ENCODE measurements at places on chromosomes 16 and 17. TPM values are rescaled to one million over a fixed set of nuclear protein-coding genes. Genes with fewer than 3 reads are reported as not detected.
A peak's percentile ranks its signal among the peaks of the same experiment; 100 is the strongest.

Gene PIMREG
- 1.0 TPM for total RNA-seq

DNA sequence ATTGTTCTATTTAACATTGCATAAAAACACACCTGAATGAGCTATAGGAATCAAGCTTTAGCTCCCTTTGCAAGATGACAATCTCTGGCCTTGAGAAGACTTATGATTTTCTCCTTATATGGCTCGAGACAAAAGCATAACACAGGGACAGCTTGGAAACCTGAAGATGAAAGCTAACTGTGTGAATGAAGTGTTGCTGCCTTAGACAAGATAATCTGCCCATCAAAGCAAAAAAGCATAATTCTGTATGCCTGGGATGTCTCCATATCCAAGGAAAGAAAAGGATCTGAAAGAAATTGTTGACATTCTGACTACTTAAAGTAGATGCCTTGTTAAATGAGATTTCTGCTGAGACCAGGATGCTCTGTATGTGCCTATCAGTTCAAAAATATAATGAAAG lies 526.7 kb upstream of the TOM1L1 start:
- no peak for DNase-seq

GRCh38 chr16:27237219-27238015 lies 31.2 kb downstream of the NSMCE1 start:
- DNase-seq: no peak

DNA sequence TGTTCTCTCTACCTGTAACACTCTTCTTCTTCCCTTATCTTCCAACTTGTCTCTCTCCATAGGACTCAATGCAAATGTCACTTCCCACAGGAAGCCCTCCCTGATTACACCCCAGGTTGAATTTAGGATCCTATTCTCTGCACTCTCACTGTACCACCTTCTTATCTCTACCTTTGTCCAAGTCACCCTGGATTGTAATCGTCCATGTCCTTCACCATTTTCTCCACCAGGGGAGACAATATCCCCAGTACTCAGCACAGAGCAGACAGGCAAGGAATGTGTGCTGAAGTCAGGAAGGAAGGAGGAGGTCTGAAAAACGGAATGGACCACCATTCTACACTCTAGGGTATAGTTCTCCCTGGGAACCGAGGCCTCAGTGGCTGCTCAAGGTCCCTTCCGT lies 14.2 kb downstream of the C16orf82 start:
- no peak for DNase-seq

DNA sequence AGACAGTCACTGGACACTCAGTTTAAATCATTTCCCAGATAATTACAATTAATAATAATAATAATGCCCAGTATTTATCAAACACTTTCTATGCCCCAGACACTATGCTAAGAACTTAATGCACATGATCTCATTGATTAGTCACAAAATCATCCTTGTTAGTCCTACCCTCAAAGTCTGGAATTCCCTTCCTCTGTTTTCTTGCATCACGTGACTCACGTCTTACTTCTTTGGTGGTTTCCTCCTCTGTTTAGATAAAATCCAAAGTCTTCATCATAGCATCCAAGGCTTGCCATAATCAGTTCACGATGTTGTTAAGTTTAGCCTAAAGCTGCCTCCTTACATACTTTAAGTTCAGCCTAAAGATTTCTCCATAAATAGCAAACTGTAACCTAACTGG lies 471.9 kb downstream of the PMP22 start:
- no peak for DNase-seq

DNA sequence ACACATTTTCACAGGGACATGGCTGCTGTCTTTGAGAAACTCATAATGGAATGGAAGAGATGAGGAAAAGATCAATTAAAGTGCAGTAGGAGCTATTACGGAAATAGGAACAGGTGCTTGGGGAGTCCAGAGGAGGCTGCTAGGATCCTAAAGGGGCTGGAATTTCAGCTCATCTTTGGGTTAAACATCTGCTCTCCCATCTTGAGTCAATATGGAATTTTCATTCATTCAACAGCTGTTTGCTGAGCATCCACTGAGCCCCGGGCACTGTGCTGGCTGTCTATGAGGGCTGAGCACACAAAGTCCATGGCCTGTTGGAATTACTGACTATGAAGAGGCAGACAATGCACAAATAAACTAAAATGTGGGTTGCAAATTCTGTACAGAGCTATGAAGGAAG lies 47.9 kb downstream of the ASIC2 start:
- no peak for DNase-seq

DNA sequence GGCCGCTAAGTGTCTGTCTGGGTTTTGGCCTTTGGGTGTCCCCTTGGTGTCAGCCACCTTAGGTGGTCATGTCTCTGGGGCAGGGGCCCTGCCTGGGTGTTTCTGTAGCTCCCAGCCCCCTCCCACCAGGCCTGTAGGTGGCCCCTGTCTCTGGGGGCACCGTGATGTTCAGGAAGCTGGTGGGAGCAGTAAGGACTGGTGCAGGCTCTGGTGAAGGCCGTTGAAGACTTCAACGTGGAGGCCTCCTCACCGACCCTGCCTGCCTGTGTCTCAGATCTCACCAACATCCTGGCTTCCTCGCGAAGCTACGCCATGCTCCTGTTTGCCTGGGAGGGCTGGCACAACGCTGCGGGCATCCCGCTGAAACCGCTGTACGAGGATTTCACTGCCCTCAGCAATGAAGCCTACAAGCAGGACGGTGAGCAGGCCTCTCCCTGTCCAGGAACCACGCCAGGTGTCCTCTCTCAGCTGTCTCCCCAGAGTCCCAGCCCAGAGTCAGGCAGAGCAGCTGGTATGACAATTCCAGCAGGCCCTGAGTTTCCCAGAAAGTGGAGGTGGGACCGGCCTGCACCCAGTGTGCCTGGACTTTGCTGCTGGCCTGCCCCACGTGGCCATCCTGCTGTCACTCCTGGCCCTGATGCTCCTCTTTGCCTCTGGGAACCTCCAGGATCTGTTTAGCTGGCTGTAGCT lies 2.8 kb downstream of the ACE start:
- DNase-seq: peak; percentile 78

DNA sequence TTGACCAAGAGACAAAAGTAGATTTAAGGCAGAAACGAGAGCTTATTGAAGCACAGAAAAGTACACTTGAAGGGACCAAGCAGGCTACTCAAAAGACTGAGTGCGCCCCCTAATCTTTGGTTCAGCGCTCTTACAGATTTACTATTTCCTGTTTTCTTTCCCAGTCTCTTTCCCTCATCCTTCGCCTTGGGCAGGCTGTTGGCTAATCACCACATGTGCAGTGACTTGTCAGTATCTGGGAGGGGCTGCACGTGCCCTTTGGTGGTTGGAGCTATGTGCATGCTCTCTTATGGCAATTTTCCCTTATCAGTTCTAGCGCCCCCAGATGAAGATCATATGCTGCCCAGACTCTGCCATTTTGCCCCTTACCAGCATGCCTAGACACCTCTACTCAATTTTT lies 35.4 kb upstream of the SHISA6 start:
- no peak for DNase-seq

DNA sequence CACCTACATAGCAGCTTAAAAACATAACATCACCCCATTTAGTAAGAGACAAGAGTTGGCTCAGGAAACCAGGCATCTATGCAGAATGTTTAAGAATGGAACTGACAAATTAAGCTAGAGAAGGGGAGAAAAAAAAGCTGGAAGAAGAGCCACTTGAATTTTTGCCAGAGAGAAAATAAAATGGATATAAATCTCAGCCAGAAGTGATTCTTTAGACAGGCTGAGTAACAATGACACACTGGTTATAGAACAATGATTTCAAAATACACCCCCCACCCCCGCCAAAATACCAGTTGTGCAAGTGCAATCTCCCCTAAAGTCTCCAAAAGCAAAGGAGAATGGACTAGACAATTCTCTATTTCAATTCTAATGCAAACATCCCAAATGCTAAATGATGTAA lies 22.4 kb downstream of the LSM12 start:
- DNase-seq: no peak

DNA sequence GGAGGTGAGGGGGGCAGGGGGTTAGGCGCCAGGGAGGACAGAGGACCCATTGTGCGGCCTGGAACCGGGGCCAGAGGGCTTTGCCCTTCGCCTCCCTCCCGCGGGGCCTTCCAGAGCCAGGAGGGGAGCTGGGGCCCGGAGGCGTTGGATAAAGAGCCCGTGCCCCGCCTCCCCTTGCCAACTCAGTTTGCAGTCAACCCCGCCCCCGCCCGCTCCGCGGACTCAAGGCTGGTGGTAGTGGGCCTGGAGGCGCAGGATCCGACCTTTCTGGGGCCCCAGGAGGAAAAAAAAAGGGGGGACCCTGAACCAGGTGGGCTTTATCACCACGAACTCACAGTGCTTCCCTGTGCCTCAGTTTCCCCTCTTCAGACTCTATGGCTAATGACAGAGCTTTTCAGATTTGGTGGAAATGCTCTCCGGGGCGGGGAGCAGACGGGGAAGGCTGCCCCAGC lies 2.0 kb upstream of the SPHK1 start:
- DNase-seq: no peak

Gene ARL5C
- total RNA-seq: not detected

- DNase-seq: peak; percentile 40
These were observed 20.6 kb downstream of the B9D1 start for GRCh38 chr17:19341641-19342610.

Gene SYNGR3
- 2.7 TPM for total RNA-seq

GRCh38 chr16:57084257-57084770 lies 8.1 kb upstream of the CPNE2 start:
- DNase-seq: peak; percentile 75

Gene SUPT4H1
- total RNA-seq: 49.1 TPM

- DNase-seq: peak; percentile 51
These were observed 13.0 kb downstream of the CAMKK1 start for GRCh38 chr17:3879591-3880417.

Gene UMOD
- not detected for total RNA-seq

DNA sequence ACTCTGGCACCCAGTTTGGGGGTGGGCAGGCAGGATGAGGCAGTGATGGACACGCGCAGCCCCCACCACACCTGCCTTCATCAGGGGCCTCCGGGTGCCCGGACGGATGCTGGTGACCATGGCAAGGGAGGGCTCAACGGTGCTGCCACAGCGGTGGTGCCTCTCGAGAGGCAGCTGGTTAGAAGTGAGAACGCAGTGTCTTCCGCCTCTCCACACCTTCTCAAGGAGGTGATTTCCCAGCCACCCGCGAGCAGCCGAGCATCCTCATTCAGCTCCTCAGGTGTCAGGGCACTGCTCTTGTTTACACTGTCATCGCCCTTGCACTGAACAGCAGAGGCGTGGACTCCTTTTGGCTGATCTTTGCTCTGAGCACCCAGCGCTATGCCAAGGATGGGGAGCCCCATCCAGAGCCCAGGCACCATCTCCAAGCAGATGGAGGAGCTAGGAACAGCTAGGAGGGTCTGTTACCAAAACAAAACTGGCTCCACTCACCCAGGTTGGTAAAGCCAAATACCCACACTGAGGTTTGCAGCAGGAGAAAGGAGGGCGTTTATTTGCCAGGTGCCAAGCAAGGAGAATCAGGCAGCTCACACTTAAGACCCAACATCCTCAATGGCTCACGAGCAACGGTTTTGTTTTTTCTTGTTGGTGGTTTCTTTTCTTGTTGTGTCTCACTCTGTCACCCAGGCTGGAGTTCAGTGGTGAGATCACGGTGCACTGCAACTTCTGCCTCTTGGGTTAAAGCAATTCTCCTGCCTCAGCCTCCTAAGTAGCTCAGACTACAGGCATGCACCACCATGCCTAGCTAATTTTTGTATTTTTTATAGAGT lies 174.3 kb upstream of the TNRC6C start:
- DNase-seq: no peak

- peak; percentile 33 for DNase-seq
These were observed 967 bp upstream of the CDH15 start for GRCh38 chr16:89170346-89171215.

DNA sequence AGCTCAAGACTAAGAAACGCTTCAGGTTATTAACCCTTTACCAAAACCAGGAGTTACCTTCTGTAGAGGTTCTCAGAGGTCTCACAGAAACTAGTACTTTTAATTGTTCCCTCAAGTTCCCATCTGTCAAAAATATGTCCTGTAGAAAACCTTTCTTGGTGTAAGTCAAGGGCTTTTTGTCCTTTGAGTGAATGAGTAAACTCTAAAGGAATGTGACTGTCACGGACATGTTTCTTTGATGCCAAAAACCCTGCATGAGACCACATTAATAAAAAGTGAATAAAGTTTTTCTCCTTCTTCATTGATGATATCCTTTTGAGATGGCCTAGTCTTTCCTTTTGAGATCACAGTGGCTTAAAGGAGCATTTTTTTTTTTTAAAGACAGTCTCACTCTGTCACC lies 102.9 kb downstream of the NLK start:
- peak; percentile 18 for DNase-seq

Gene PYCARD
- total RNA-seq: 2.3 TPM

- peak; percentile 24 for DNase-seq
These were observed 177.8 kb upstream of the TBX2 start for GRCh38 chr17:61221597-61222471.

DNA sequence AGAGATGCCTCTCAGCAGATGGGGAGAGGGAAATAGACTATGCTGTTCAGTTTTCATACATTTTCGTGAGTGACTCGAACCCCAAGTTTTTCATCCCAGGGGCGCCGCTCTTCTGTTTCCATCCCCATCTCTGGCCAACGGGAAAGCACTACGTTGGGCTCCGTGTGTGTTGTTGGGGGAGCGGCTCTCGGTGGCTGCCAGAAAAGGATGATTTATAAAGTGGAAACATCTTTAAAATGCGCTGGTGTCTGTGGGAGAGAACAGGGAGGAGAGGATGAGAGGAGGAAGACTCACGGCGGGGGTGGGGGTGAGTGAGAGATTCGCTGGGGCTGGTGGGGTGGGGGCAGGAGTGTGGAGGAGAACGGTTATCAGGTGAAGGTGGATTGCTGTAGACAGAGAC lies 5.8 kb downstream of the TBX4 start:
- DNase-seq: no peak

Gene ALDOA
- 2,927 TPM for total RNA-seq

DNA sequence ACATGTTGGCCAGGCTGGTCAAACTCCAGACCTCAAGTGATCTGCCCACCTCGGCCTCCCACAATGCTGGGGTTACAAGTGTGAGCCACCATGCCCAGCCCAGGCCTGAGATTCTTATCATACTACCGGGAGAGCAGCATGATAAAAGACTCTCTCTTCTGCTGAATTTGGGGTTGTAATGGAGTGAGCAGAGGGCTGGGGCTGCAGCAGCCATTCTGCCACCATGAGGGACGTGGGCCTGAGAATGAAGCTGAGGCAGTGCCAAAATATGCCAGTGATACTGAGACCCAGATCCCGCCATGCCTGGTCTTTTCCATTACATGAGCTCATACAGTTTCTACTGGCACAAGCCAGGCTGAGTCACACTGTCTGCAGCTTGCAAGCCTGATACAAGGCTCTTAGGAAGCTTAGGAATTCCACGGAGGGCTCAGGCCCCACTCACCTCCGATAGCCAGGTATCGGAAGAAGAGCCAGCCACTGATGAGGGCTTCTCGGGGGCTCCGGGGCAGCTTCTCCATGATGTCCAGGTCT lies 19.6 kb upstream of the P2RX1 start:
- DNase-seq: peak; percentile 40

DNA sequence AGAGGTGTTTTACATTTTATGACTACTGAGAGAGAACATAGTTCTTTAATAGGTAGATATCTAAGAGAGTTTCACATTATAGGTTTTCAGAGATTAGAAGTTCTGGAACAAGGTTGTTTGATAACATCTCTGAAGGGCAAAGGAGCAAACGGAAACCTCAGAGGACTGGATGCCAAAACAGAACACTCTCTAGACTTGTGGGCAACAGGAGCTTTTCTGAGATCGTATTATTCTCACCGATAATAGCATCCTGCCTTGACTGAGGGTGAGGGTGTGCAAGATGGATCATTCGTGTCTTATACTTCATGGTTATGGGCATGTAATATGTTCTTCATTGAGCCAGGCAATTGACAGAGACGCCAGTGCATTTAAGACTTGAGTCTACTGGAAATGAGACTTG lies 234.8 kb downstream of the IRX3 start:
- DNase-seq: no peak

Gene CCL11
- not detected for total RNA-seq

Measured in myocyte (in vitro differentiated cells).